ENCODE measurements at places on chromosomes 5 and 9.

- no peaks in the 10 kb centered on the region for H3K27me3 ChIP-seq
- H3K4me3 ChIP-seq: peak overlapping the region; percentile 69
- peak overlapping the region; percentile 99 for H3K27ac ChIP-seq
- DNase-seq: no peak
- peaks cover 68% of the 10 kb centered on the region for H3K4me1 ChIP-seq
- H3K36me3 ChIP-seq: peaks cover 18% of the 10 kb centered on the region
Observed at GRCh38 chr9:120891884-120892747, 15.1 kb upstream of the PHF19 start.

GRCh38 chr9:121268598-121268850, 562 bp downstream of the GSN start:
- no peak for DNase-seq
- peaks cover 20% of the 10 kb centered on the region for H3K4me1 ChIP-seq
- no peak overlapping the region for H3K27ac ChIP-seq
- H3K4me3 ChIP-seq: peak overlapping the region; percentile 71
- peaks cover 3% of the 10 kb centered on the region for H3K36me3 ChIP-seq

- peaks cover 7% of the 10 kb centered on the region for H3K4me1 ChIP-seq
- H3K4me3 ChIP-seq: no peak overlapping the region
- no peak overlapping the region for H3K27ac ChIP-seq
Observed at GRCh38 chr9:87269296-87270176, 228.1 kb upstream of the DAPK1 start.

DNA sequence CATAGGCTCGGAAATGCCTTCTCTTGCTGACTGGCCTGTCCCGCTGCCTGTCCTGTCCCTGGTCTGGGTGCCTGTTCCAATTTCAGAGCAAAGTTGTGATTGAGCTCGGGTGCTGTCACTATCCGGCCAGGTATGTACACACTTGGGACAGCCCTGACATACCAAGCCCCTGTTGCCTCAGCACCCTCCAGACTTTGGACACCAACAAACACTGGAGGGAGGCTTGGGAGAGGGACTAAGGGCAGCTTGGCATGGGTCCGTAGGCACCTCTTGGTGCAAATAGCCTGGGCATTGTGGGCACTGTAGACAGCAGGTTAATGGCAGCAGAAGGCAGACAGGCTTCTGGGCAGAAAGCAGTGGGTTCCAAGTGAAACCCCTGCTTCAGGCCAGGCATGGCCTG, 86.3 kb upstream of the SEMA6A start:
- no peaks in the 10 kb centered on the region for H3K4me1 ChIP-seq
- H3K4me3 ChIP-seq: no peak overlapping the region
- no peak overlapping the region for H3K27ac ChIP-seq
- DNase-seq: no peak
- no peaks in the 10 kb centered on the region for H3K36me3 ChIP-seq

DNA sequence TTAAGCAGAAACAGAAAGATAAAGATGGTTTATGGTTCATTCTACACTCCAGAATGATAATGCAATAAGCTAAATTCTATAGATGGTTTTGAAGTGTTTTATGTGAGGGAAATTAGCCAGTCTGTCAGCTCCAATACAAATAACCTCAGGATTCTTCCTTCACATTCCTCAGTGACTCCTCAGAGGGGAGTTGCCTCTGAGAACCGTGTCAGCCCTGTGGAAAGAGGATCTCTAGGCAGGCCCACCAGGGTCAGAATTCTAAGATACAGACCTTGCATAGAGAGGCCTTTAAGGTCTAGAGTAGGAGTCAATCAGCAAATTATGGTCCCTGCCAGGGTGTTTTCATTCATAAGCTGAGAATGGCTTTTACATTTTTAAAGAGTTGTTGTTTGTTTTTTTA, 26.6 kb downstream of the RUSC2 start:
- H3K36me3 ChIP-seq: no peaks in the 10 kb centered on the region
- no peaks in the 10 kb centered on the region for H3K27me3 ChIP-seq
- no peaks in the 10 kb centered on the region for H3K4me1 ChIP-seq
- no peak overlapping the region for H3K4me3 ChIP-seq
- H3K27ac ChIP-seq: no peak overlapping the region

GRCh38 chr5:42612750-42613366, 143.8 kb upstream of the CCDC152 start:
- H3K27ac ChIP-seq: no peak overlapping the region
- H3K27me3 ChIP-seq: peaks cover 12% of the 10 kb centered on the region
- no peak overlapping the region for H3K4me3 ChIP-seq
- no peaks in the 10 kb centered on the region for H3K36me3 ChIP-seq

GRCh38 chr9:109017493-109017892, 4.2 kb upstream of the CTNNAL1 start:
- peaks cover 17% of the 10 kb centered on the region for H3K36me3 ChIP-seq
- no peaks in the 10 kb centered on the region for H3K27me3 ChIP-seq
- no peak overlapping the region for H3K4me3 ChIP-seq
- no peak overlapping the region for H3K27ac ChIP-seq
- H3K4me1 ChIP-seq: peaks cover 9% of the 10 kb centered on the region

DNA sequence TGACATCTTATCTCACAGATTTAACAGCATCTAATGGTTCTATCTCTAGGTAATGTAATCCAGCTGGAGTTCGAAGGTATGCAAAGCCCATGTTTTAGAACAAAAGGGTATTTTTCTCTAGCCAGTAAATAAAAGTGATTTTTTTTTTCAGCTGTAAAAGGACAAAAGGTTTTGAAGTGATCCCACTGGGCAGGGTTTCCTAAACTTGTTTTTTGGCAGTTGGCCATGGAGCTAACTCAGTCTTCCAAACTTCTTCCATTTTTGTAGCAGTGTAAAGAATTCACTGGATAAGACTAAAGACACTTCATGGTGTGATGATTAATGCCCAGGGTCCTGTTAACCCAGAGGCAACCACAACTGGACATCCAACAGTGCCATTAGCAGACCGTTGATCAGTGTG, 63.8 kb downstream of the TMEM252 start:
- H3K4me3 ChIP-seq: no peak overlapping the region
- H3K4me1 ChIP-seq: no peaks in the 10 kb centered on the region
- peaks cover 2% of the 10 kb centered on the region for H3K27me3 ChIP-seq
- no peaks in the 10 kb centered on the region for H3K36me3 ChIP-seq

DNA sequence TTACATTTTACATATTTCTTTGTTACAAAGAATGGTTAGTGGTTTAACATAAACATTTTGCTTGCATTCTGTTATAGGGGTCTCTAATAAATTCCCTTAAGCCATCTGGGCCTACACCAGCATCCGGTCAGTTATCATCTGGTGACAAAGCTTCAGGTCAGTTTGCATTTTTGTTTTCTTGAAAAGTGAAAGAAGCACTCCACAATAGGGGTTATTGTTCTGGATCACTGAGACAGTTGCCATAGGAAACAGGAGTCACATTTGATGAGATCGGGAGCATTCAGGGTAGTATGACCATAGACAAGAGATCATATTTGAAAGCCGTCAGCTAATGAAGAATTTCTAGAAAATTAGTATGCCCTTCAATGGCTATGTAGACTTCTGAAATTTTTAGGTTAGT, 63.6 kb downstream of the NUP214 start:
- no peak for DNase-seq
- H3K27me3 ChIP-seq: no peaks in the 10 kb centered on the region
- H3K36me3 ChIP-seq: peaks cover 44% of the 10 kb centered on the region
- no peak overlapping the region for H3K4me3 ChIP-seq
- peaks cover 20% of the 10 kb centered on the region for H3K4me1 ChIP-seq

DNA sequence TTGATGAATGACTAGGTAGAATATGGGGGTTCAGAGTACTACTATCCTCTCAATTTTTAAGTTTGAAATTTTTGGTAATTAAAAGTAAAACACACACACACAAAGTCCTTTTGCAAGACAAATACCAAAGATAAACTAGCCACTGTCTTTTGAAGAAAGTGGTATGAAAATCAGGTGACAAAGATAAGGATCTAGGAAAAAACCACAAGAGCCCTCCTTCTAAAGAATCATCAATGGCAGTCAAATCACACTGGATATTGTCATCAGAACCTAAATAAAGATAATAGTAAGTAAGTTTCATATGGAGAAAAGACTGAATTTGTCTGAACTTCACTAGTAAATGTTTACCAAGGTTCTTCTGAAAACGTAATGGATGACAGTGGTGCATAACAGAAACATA, 30.5 kb upstream of the HK3 start:
- H3K27me3 ChIP-seq: no peaks in the 10 kb centered on the region
- no peak for DNase-seq
- H3K27ac ChIP-seq: no peak overlapping the region
- peaks cover 14% of the 10 kb centered on the region for H3K36me3 ChIP-seq
- H3K4me1 ChIP-seq: peaks cover 1% of the 10 kb centered on the region
- H3K4me3 ChIP-seq: no peak overlapping the region

DNA sequence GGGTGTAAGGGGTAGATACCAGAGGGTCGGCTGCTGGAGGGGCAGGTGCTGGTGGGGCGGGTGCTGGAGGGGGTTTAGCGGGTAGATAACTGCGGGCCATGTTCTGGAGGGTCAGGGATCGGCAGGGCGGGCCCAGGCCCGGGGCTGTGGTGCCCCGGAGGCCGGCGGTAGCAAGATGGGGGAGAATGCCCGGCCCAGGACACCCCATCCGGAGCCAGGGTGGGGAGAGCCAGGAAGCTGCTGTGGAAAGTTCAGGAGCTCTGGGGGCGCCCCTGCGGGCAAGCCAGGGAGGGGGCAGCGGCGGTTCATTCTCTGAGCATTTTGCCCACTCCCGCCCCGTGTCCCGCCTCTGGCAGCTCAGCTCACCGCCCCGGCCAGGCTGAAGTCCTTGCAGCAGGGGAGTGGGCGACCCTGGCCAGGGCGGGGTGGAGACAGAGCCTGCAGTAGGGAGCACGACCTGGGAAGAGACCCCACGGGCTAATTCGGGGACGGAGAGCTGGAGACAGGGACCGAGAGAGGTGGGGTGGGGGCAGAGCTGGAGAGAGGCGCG, 538 bp downstream of the PRRT1B start:
- peaks cover 61% of the 10 kb centered on the region for H3K27me3 ChIP-seq
- H3K4me3 ChIP-seq: no peak overlapping the region
- DNase-seq: no peak
- peaks cover 2% of the 10 kb centered on the region for H3K36me3 ChIP-seq
- H3K4me1 ChIP-seq: no peaks in the 10 kb centered on the region

- no peaks in the 10 kb centered on the region for H3K27me3 ChIP-seq
- H3K36me3 ChIP-seq: no peaks in the 10 kb centered on the region
- DNase-seq: no peak
- no peaks in the 10 kb centered on the region for H3K4me1 ChIP-seq
Observed at GRCh38 chr5:103849934-103850333, 287.3 kb upstream of the NUDT12 start.

DNA sequence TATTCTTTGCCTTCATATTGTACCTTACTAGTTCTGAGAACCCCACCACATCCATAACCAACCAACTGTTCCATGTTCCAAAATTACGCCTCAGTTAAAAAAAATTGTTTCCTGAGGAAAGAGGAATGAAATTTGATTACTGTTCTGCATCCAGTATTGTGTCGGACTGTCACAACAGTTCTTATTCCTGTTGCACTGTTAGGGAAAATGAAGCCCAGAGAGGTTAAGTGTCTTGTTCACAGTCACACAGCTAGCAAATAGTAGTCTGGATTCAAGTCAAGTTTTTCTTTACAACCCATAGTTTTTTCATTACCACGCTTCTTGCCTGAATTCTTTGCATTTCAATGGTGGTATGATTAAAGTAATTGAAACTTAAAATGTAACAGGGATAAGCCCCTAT, 4.4 kb downstream of the FSD1L start:
- peaks cover 3% of the 10 kb centered on the region for H3K36me3 ChIP-seq
- DNase-seq: no peak
- no peak overlapping the region for H3K4me3 ChIP-seq

DNA sequence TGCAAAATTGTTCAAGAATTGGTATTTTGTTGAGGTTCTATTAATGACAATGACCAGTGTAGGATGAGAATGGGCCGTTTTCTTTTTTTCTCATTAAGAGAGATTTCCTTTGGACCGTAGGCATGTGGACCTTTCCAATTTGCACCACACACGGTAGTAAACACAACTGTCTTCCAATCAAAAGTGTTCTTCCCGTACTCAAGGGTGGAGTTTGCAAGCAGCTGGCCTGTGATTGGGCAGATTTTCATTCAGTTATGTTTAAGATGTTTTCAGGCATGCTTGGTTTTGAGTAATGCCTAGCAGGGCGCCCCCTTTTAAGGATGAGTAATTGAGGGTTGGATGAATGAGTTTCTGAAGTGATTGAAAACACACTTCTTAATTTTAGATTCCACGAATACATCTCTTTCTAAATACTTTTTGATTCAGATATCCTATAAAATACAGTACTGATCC, 2.5 kb downstream of the KDM3B start:
- H3K4me1 ChIP-seq: peaks cover 48% of the 10 kb centered on the region
- H3K27ac ChIP-seq: peak overlapping the region; percentile 97
- peaks cover 10% of the 10 kb centered on the region for H3K36me3 ChIP-seq
- DNase-seq: peak; percentile 37

DNA sequence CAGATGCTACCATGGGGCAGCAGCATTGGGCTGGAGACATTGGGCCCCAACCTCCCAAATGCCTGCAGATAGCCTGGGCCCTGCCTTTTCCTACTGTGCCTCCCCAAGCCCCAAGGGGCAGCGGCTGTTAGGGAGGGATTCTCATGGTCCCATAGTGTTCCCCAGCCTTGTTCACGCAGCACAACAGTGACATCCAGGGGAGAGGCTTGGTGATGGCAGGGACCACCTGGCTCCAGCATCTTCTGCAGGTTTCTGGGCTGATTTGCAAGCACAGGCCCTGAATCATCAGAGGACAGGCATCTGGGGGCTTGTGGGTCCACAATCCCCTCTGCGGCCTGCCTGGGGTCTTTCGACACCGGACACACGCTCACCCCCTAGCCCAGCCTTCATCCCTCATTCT, 354.6 kb downstream of the SLIT3 start:
- no peak for DNase-seq
- peaks cover 8% of the 10 kb centered on the region for H3K4me1 ChIP-seq
- no peak overlapping the region for H3K4me3 ChIP-seq
- H3K27me3 ChIP-seq: no peaks in the 10 kb centered on the region
- H3K36me3 ChIP-seq: no peaks in the 10 kb centered on the region
- no peak overlapping the region for H3K27ac ChIP-seq

DNA sequence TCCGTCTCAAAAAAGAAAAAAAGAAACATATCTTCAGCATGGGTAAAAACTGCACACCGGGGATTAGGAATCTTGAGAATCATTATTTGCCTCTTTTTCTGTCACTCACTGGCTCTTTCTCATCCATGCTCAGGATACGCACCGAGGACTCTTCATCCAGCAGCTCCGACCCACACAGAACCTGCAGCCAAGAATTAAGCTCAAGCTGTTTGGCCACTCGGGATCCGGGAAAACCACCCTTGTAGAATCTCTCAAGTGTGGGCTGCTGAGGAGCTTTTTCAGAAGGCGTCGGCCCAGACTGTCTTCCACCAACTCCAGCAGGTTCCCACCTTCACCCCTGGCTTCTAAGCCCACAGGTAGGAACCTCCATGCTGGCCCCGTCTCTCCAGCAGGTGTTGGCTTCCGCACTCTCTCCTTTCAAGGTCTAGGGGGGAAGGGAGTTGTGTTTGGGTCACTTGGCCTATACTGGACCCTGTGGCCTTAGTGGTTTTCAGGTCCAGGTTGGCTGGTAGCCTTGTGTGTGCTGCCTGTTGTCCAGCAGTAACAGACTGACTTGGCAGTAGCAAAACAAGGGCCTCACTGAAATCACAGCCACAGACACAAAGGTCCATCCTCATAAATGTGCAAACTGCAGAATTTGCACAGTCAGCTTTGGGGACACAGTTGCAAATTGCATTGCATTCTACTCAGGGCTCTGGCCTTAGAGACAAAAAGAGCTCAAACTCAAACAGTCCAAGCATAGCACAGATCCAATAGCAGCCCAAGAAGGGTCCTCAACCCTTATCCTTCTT, 44.5 kb upstream of the CTSL start:
- no peak overlapping the region for H3K27ac ChIP-seq
- H3K36me3 ChIP-seq: no peaks in the 10 kb centered on the region
- H3K27me3 ChIP-seq: peaks cover 3% of the 10 kb centered on the region
- no peak overlapping the region for H3K4me3 ChIP-seq
- peaks cover 6% of the 10 kb centered on the region for H3K4me1 ChIP-seq
